ENCODE measurements at places on chromosomes 13 and 19.

GRCh38 chr19:296476-297225 is 5.4 kb upstream of the PLPP2 start:
- no peak for DNase-seq

- no peak for DNase-seq
Observed at GRCh38 chr19:13539332-13539731, 33.1 kb upstream of the CACNA1A start.

GRCh38 chr13:41514853-41515395 is 57.6 kb downstream of the RGCC start:
- no peak for DNase-seq

- DNase-seq, result no peak
Observed at GRCh38 chr19:45205810-45206209, 27.2 kb downstream of the BLOC1S3 start.

DNA sequence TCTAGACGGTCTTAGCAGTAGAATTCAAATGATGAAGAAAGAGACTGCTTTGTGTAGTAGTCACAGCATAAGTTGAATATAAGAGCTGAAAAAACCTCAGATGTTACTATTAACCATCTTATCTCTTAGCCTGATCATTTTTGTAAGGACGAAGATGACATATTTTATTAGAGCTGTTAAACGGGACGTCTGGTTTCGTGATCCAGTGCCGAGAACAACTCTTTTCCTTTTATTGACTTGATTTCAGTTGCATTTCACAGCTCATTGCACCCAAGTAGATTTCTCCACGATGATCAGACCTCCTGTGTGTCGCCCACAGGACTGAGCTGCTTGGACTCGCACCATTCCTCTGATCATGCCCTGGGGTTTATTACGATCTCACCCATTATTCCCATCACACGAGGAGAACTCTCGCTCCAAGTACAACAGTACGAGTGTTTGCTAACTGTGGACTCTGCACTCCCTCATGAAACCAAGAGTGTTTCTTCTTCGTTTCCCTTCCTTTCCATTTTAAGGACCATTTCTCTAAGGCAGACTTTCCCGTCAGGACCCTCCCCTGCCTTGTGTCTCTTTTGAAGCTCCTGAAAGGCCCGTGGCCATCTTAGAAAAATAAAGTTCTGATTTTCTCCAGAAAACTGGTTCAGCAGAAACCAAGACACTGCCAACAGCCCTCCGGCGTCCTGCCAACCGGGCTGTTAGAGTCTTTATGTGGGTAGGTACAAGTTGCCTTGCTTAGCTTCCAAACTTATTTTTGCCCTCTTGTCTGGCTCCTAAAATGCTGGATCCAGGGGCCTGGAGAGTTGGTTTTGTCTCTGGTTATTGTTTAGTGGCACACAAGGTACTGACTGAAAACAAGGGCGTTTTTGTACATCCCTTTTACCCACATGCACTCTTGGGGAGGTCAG is 48.2 kb upstream of the RNF113B start:
- DNase-seq, result no peak
